ENCODE measurements at places on chromosomes 11 and 22. TPM values are rescaled to one million over a fixed set of nuclear protein-coding genes. Genes with fewer than 3 reads are reported as not detected.

The DUSP8 gene
- 0.50 TPM for polyA plus RNA-seq

DNA sequence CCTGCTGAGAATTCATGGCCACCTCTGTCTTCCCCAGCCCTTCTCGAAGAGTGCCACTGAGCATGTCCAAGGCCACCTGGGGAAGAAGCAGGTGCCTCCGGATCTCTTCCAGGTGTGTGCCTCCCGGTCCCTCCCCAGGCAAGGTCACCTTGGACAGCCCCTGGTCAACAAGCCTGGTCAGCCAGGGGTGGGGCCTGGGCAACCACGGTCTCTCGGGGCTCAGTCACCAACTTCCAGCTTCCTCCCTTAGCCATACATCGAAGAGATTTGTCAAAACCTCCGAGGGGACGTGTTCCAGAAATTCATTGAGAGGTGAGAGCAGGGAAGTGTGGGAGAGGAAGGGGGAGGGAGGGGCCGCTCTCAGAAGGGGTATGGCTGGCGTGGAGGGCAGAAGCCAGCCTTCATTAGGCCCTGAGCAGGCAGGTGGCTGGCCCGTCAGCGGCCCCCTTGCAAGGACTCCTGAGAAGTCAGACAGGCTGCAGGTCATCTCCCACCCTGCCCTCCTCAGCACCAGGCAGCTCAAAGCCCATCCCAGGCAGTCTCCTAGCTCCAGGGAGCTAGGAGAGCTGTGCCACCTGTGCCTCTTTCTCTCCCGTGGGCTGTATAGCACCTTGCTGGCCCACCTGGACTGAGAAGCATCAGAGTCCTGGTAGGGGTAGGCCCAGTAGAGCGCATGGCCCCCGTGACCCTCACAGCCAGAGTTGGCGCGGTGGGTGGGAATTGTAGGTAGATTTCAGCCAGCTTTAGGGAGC, 9.3 kb upstream of the ANKRD13D start:
- no peak for DNase-seq

DNA sequence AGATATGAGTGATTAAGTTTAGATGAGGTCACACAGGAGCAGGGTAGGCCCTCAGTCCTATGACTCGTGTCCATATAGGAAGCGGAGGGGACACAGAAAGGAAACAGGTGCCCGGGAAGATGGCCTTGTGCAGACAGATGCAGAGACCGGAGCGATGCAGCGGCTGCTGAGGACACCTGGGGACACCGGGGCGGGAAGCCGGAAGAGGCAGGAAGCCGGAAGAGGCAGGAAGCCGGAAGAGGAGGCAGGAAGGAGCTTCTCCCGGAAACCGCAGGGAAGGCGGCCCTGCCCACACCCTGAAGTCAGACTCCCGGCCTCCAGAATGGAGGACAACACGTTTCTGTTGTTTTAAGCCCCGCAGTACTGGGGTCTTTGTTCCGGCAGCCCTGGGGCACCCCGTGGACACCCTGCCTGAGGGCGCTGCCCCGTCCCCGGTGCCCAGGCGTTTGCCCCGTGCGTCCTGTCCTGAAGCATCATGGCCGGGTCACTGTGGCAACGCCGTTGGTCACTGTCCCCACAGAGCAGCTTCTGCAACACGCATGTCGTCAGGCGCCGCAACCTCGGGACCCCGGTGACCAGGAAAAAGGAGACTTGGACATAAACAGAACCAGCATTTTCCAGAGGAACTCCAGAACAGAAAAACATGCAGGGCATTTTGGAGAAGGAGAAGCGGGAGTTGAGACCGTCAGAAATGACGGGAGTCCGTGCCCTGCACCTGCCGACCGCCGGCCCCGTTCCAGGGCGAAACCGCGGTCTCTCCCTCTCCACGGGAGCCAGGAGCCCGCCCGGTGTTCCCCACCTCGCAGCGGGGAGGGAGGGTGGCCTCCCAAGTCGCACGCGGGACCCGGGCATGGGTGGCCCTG, 103.4 kb downstream of the BRD1 start:
- peak; percentile 35 for DNase-seq

The MIOX gene
- polyA plus RNA-seq: not detected

GRCh38 chr22:36546932-36547331, 18.0 kb upstream of the EIF3D start:
- DNase-seq: no peak

- DNase-seq: no peak
Observed at GRCh38 chr11:92424281-92424680, 199.7 kb downstream of the FAT3 start.

- DNase-seq: no peak
Observed at GRCh38 chr22:43381693-43382092, 30.1 kb upstream of the MPPED1 start.

All from K562 (cell line).